ENCODE measurements at places on chromosomes 7 and 10.

- no peak for DNase-seq
Measured at GRCh38 chr10:97740613-97741012, 3.7 kb downstream of the ZFYVE27 start.

GRCh38 chr7:151720280-151720679 is 156.6 kb downstream of the PRKAG2 start:
- DNase-seq = no peak

GRCh38 chr10:77604941-77605351 is 32.7 kb downstream of the KCNMA1 start:
- no peak for DNase-seq

DNA sequence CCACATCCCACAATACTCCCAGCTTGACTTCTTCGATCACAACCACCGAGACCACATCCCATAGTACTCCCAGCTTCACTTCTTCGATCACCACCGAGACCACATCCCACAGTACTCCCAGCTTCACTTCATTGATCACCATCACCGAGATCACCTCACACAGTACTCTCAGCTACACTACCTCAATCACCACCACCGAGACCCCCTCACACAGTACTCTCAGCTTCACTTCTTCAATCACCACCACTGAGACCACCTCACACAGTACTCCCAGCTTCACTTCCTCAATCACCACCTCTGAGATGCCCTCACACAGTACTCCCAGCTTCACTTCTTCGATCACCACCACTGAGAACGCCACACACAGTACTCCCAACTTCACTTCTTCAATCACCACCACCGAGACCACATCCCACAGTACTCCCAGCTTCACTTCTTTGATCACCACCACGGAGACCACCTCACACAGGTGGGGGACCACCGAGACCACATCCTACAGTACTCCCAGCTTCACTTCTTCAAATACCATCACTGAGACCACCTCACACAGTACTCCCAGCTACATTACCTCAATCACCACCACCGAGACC is 8.6 kb downstream of the MUC3A start:
- no peak for DNase-seq

DNA sequence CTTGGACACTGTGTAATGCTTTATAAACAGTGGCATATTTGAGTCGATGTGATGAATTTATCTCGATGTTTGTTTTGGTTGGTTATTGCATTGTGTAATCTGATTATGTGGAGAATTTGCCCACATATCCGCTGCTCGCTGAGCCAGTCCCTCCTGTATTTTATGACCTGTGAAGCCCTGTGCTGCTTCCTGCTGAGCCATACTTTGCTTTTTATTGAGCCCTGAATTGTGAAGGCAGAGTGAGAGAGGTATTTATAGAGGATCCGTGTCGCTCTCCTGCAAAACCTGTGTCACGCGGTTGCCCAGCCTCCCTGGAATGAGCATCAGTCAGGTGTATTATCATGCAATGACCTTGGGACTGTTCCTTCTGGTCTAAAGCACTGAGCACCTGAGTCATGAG is 253.7 kb downstream of the ARHGAP21 start:
- no peak for DNase-seq

GRCh38 chr10:129426606-129427005 is 40.4 kb upstream of the MGMT start:
- no peak for DNase-seq

DNA sequence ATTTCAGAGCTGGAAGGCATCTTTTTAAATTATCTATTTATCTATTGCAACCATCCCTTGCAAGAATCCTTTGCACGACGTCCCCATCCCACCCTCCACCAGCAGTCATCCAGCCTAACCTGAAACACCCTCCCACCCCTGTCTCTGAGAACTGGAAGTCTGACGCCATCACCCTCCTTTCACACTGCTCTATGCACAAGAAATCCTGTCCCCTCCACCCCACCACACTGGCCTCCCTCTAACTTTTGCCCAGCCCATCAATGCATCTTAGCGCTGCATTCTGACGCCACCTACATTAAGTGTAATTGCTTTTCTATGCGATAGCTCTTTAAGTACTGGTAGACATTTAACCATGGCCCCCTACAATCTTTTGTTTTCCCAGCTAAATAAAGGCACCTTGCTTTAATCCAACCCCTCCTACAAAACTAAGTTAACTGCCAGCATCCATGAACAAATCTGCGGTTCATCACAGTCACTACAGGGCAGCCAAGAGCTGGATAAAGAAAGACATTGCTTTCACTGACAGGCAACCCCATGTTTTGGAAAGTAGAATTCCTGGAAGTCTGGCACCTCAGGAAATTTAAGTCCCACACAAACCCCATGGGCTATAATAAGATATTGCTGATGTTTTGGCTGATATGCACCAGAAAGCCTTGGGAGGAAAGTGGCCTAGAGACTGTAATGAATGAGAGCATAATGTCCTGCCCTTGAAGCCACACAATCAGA is 128.0 kb downstream of the GLI3 start:
- no peak for DNase-seq

- DNase-seq = no peak
Measured at GRCh38 chr7:129366-130221, 62.8 kb upstream of the FAM20C start.

GRCh38 chr7:131878777-131879176 is 322.3 kb upstream of the PODXL start:
- no peak for DNase-seq

DNA sequence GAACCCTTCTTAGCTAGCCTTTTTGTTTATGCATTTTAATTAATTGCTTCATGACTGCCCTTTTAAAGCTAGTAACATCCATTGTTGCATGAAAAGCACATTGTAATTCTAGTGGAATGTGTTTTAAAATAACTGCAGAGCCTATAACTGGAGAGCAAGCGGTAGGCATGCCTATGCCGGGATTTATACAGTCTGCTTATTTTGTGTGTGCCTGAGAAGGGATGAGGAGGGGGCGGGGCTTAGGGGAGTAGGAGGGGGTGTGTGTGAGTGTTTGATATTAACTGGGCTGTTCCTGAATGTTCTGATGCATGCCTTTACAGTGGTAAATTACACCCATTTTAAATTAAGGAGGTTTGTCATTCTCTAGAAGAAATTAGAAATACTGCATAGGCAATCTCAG is 208.1 kb downstream of the TCF7L2 start:
- no peak for DNase-seq

GRCh38 chr7:66790196-66790595 is 49.7 kb downstream of the RABGEF1 start:
- DNase-seq = no peak

DNA sequence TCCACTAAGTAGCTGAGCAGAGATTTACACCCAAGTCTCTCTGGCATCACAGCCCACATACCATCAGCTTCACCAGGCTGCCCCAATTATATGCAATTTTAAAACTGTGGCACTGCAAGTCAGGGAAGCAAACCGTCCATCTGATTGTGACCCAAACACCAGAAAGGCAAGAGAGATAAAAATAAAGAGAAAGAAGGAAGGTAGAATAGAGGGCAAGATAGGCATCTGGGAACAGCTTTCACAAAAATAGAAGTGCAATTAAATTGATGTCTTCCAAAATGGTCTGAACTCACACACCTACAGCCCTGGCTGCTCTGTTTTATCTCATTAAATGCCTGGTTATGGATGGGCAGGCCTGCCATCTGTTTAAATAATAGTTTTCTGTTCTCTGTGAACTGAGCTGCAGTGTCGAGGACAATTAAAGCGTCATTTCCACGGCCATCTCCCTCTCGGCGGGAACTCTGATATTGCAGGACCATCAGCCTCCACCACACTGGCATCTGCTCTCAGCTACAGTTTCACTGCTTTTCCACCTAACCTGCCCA is 509.1 kb downstream of the INHBA start:
- DNase-seq = no peak

DNA sequence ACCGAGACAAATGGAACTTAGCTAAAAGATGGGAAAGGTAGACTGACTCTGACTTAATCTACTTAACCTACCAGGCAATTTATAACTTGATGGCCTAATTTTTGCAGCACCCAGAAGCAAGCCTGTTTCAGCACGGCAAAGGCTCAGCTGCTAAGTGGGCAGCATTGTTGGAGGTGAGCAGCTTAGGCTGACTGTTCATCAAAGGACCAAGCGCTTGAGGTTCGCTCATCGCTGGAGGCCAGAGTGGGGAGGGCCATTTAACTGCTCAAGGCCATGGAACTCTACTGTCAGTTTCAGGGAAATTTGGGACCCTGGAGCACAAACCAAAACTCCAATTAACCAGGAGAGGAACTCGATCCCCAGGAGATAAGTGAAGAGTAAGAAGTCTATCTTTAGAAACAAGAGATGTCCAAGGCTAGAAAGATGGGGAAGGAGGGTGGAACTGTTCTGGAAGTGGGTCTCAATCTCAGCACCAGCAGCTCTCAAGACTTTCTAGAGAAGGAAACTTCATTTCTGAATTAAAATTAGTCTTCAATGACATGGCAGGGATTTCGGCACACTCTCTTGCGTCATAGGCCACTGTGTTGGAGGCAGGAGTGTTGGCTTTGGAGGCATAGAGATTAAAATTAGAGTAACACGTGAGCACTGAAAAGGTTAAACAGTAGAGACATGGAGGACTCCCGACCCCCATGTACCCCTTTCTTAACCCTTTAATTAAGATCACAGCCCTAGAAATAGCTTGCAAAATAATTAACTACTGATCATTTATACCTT is 43.1 kb downstream of the EGFR start:
- no peak for DNase-seq

DNA sequence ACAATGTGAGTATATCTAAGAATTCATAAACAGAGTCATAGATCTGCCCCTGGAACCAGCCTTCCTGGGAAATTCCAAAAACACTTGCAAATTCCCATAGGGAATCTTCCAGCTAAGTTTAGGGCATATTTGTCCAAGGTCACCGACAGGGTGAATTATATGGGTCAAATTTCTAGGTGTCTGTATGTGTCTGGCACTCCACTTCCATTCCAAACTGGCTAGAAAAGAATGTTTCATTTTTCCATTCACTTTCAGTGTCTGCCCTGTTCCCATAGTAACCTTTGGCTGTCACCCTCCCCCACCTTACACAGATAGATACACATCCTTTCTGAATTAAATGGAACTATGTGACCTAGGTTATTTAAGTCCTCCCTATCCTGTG is 230.9 kb downstream of the CREB5 start:
- DNase-seq = no peak

- peak; percentile 30 for DNase-seq
Measured at GRCh38 chr7:100130608-100131453, 4.1 kb downstream of the MBLAC1 start.

DNA sequence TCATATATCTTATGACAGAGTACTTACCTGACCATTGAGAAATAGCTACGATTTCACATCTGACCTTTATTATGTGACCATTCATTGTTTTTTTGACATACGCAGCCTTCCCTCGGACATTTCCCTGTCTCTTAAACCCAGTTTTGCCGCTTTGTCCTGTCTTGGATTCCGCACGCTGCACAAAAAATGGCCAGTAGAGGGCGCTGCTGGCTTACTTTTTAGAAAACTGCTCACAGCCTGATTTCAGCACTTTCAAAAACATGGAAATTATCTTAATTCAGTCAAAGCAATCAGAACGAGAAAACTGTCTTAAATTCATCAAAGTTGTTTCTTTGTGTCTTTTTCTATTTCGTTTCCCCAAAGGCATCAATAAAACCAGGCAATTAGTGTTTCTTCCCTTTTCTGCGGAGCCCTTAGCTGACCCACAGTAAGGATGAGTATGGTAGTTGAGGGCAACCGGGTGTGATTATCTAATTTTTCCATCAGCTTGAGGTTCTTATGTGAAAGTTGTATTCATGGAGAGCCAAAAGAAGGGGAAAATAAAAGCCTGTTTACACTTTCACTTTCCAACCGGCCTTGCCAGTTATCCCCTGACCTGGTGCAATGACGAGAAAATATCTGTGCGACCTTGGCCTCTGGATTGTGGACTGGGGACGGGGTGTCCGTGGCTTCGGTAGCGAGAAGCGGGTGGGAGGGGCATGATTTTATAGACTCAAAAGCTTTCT is 144.4 kb downstream of the DYNC1I1 start:
- DNase-seq = peak; percentile 18

DNA sequence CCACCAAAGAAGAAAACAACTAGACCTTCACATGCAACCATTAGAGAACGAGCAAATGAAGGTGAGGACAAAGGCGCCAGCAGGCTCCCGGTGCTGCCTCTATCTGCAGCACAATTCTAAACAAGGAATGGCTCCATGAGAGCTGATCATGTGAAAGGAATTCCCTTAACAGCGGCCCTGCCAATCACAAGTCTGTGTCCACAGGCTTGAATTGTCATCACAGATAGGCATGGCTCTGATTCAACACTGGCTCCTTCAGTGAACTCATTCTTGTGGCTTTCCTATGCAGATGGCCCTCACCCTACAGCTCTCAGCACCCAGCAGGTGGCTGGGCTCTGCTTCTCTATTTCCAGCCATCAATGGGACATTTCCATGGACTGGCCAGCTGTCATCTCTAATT is 36.2 kb downstream of the LAMB1 start:
- DNase-seq = no peak

DNA sequence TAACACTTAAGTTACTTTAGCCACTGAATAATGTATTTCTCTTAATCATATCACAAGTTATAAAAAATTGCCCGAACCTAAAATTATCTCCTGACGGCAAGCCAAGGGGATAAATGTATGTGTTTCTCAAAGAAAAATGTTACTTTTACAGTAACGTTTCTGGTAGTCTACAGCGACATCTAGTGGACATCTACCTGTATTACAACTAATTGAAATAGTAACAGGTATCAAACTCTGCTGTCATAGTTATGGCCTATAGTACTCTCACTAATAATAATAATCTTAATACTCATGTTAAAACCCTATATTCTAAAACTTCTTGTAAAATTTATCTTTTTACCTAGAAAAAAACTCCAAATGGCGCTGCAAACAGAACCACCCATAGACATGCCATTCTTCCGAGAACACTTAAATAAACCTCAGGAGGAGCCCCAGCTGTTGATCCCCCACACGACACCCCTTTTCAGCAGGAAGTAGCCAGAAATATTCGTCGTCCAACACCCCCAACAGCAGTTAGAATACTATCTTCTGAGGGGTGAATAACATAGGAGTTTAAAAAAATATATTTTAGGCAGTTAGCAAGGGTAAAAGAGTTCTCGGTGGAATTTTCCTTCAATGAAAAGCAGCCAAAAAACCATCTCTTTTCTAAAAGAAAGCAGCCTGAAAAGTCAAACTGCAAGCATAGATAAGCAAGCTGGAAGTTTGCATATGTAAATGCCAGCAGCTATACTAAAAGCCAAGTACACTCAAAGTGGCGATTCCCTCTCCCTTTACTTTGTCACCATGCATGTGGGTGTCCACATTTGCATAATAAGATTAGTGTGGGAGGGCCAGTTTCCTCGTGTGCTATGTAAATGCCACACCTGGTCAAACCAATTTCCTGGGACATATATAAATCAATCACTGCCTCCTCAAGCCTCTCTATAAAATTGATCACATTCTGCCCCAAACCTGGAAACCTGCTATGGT is 40.5 kb upstream of the ZNF107 start:
- DNase-seq = peak; percentile 21

DNA sequence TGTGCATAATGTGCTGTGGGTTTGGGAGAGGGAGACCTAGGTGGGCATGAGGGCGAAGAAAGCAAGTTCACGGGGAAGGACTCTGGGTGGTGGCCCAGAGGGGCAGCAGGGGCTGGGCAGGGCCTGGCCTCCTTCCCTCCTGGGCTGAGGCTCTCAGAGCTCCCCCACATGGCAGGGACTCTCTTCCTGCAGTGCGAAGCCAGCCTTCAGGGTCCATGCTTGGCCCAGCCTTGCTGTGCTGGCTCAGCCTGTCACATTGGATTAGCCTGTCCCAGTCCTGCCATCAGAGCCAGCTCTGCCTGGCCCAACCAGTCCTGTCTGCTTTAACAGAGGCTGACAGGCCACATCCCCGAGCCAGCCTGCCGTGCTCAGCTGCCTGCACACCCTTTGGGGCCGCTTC is 20.4 kb upstream of the ZNF488 start:
- DNase-seq = no peak
